ENCODE measurements at places on chromosomes 4 and X.

GRCh38 chr4:186137196-186137794, 32.8 kb downstream of the FAM149A start:
- no peak for DNase-seq

DNA sequence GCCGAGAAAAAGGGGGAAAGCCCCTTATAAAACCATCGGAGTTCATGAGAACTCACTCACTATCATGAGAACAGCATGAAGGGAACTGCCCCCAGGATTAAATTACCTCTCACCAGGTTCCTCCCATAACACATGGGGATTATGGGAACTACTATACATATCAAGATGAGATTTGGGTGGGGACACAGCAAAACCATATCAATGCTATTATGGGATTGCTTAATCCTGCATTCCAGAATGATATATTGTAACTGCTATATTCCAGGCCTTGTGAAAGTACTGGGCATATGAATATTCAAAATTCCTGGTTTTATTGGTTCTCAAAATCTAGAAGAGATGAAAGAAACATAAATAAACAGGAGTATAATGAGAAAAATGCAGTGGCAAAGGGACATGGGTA, 29.3 kb downstream of the NPY1R start:
- DNase-seq = no peak

GRCh38 chr4:10737337-10737736, 52.8 kb upstream of the CLNK start:
- no peak for DNase-seq

- no peak for DNase-seq
Observed at GRCh38 chrX:69389101-69389501, 115.0 kb upstream of the NALF2 start.

DNA sequence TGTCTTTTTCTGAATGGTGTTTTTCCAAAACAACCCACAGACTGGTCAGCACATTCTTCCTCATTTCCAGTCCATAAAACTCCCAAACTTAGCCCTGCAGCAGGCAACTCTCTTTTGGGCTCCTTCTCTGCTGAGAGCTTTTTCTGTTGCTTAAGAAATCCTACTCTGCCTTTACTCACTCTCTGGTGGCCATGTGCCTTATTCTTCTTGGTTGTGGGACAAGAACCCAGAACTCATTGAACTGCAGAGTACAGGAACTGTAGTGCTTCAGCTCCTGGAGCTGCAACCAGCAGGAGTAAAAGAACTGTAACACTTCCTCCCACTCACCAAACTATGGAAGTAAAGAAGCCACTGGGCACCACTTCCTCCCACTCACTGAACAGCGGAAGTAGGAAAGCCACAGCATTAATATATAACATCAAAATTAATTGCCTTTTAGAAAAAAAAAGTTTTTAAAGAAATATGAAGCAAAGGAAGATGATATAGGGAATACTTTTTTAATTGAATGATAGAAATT, 864.1 kb upstream of the PCDH10 start:
- no peak for DNase-seq

- no peak for DNase-seq
Observed at GRCh38 chr4:174170906-174171305, 112.6 kb downstream of the FBXO8 start.

Measured in KG1 (cell line).